ENCODE measurements at places on chromosomes 11 and 22.

GRCh38 chr11:126257764-126258163, 10.9 kb downstream of the SRPRA start:
- DNase-seq = no peak

GRCh38 chr11:125429174-125429707, 66.8 kb downstream of the FEZ1 start:
- DNase-seq = peak; percentile 46

- DNase-seq = no peak
Observed at GRCh38 chr11:77771135-77771534, 49.4 kb downstream of the RSF1 start.

DNA sequence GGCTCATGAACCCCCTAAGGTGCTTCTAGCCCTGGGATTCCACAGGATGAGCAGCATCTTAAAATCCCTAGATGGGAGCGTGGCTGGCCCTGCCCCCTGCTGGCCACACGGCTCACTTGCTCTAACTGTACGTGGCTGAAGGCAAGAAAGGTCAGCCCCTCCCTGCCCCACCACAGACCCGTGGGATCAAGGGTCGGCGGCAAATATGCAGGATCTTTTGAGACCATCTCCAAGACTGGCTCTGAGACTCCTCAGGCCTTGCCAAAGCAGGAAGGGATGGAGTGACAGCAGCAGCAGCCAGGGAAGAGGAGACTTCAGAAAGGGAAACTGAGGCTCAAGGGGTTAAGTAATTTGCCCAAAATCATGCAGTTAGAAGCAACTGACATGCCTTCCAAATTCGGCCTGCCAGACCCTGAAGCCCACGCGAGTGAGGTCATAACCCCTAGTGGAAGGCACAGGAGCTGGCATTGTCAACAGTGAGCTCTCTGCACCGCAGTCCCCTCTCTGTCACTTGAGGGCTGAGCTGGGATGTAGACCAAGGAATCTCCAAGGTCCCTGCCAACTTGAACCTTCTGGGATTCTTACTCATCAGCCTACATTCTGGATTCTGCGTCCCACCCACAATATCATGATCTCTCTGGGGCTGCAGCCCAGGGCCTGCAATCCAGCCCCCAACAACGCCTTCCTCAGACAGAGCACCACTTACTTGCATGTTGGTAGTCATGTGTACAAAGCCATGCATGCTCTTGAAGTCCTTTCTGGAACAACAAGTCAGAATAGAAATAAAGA, 31.4 kb downstream of the CREB3L1 start:
- DNase-seq = peak; percentile 68

- no peak for DNase-seq
Observed at GRCh38 chr11:78694152-78694551, 119.5 kb upstream of the NARS2 start.

GRCh38 chr11:91248199-91248807, 976.3 kb upstream of the FAT3 start:
- peak; percentile 35 for DNase-seq

DNA sequence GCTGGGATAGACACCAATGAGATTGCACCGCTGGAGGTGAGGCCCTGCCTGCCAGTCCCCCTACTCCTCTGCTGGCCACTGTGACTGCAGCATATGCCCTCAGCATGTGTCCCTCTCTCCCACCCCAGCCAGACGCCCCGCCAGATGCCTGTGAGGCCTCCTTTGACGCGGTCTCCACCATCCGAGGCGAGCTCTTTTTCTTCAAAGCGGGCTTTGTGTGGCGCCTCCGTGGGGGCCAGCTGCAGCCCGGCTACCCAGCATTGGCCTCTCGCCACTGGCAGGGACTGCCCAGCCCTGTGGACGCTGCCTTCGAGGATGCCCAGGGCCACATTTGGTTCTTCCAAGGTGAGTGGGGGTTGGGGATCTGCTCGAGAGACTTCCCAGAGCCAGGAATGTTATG, 5.7 kb upstream of the SMARCB1 start:
- DNase-seq = no peak

Measured in NCI-H2081 (cell line).